ENCODE measurements at places on chromosomes 13 and 19. TPM values are rescaled to one million over a fixed set of nuclear protein-coding genes. Genes with fewer than 3 reads are reported as not detected.

The KLK3 gene
- 1.8 TPM for polyA plus RNA-seq

The ZNF296 gene
- polyA plus RNA-seq = 3.0 TPM

The IL4I1 gene
- polyA plus RNA-seq = 1.8 TPM

The SELENOV gene
- polyA plus RNA-seq = not detected

The VSTM2B gene
- not detected for polyA plus RNA-seq

The SOHLH2 gene
- not detected for polyA plus RNA-seq

The PRTN3 gene
- polyA plus RNA-seq = not detected

The TRIP10 gene
- polyA plus RNA-seq = 49.5 TPM

The UQCRFS1 gene
- polyA plus RNA-seq = 78.6 TPM

The URAD gene
- polyA plus RNA-seq = 20.8 TPM

The NLRP12 gene
- not detected for polyA plus RNA-seq

The CDC34 gene
- 110 TPM for polyA plus RNA-seq

The TEX26 gene
- polyA plus RNA-seq = not detected

The RYR1 gene
- polyA plus RNA-seq = under 0.01 TPM

The IGFL1 gene
- polyA plus RNA-seq = not detected

The HMGB1 gene
- polyA plus RNA-seq = 306 TPM

The ZNF534 gene
- polyA plus RNA-seq = not detected

The FGF21 gene
- polyA plus RNA-seq = not detected

The FLT1 gene
- 0.69 TPM for polyA plus RNA-seq

The CGB8 gene
- not detected for polyA plus RNA-seq

The TGDS gene
- polyA plus RNA-seq = 10.9 TPM

The DIS3 gene
- 5.4 TPM for polyA plus RNA-seq

The SPIB gene
- polyA plus RNA-seq = 44.6 TPM
